ENCODE measurements at places on chromosomes 1 and 21. TPM values are rescaled to one million over a fixed set of nuclear protein-coding genes. Genes with fewer than 3 reads are reported as not detected.

The INSRR gene
- not detected for polyA plus RNA-seq

The FLVCR1 gene
- polyA plus RNA-seq: 0.88 TPM

The TAL1 gene
- not detected for polyA plus RNA-seq

The LCE3E gene
- polyA plus RNA-seq: not detected

The ACTL8 gene
- polyA plus RNA-seq: 0.07 TPM

The RHBDL2 gene
- 0.07 TPM for polyA plus RNA-seq

DNA sequence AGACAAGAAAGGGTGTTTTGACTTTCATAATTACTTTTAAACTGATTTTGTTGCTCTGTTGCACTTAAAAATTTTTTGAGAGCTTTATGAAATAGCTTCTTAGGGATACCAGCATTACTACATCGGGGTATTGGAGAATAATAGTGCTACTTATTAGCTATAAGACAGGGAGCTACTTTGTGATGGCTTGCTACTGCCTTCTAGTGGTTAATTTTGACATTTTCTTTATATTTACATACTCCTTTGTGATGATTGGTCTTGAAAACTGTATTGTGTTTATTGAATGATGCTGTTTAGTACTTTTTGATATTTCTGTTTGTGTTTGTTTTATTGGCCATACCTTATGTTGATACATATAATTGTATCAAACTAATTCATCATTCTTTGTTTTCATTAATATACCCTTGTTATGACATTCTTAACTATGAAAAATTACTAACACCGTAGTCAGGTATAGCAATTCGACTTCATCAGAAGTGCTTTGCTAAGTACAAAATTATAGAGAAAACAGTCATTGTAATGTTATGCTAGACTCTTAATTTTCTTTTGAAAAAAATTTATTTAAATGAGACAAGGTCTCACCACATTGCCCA is 85.5 kb downstream of the CLIC4 start:
- DNase-seq: peak; percentile 20

DNA sequence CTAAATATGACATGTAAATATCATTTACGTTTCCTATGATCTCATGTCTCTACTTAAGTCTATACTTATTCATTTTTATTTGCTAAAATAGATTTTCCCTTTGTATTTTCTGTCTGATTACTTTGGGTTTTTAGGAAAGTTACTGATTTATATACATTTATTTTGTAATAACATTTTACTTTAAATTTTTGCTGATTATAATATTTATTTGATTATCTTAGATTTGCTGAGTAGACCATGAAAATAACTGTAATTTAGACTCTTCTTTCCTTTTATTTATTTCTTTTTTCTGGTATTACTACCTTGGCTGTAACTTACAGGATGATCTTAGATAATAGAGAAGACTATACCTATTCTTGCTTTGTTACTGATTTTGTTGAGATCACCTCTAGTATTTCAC is 159.9 kb upstream of the POGK start:
- no peak for DNase-seq

DNA sequence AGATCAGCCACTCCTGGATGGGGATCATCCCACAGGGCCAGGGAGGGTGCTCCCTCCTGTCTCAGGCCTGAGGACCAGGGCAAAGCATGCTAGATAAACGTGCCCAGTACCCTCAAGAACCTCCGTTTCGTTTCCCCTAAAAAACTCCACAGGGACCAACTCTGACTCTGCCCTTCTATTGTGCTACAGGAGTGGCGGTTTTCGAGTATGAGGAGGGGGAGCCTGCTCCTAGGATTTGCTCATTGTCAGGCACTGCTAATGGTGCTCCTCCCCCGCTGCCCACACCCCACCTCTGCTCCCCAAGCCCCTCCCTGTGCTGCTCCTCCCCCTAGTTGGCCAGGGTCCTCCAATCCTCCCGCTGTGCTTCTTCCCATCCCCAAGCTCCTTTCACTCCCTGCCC is 32.0 kb downstream of the PGBD5 start:
- DNase-seq: no peak

DNA sequence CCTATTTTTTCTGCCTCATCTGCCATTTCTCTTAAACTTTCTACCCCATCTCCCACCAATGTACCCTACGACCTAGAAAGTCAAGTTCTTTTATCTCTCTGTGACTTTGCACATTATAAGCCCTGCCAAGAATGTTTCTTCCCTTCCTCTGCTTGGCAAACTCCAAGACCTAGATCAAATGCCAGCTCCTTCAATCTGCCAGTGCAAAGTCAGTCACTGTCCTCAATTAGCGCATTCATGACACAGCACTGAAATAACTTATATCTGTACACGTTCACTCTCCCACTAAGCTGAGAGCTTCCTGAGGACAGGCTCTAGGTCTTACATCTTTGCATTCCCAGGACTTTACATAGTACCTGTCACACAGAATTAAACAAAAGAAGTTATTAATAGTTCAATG is 21.4 kb upstream of the LSM10 start:
- no peak for DNase-seq

- DNase-seq: no peak
Observed at GRCh38 chr1:6491480-6491962, at the start of gene PLEKHG5. TSS of gene PLEKHG5 (minus strand) at chr1:6491667. CDS start at chr1:6477571, 14,096 bp downstream.

DNA sequence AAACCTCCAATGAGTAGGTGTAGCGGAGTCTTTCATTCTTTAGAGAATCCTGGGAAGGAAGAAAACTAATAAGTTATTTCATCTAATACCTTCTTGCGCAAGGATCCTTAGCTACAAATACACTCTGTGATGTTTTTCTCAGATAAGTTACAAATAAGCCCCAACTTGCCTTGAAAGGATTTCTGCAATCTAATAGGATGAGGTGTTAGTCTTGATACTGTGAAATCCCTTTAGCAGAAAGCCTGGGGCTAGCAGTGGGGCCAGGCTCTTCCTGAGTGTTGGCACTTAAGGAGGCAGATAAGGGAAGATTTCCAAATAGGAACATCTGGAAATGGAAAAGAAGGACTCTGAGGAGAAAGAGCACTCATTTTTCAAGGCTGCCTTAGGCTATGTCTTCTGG is 168.0 kb upstream of the DAB1 start:
- peak; percentile 22 for DNase-seq

GRCh38 chr1:99326215-99326949 is 62.1 kb downstream of the PLPPR4 start:
- no peak for DNase-seq

- DNase-seq: no peak
Observed at GRCh38 chr21:25904044-25904695, 169.4 kb downstream of the GABPA start.

GRCh38 chr1:244173240-244173639 is 122.2 kb downstream of the ZBTB18 start:
- no peak for DNase-seq

GRCh38 chr1:226723657-226724532 is 15.2 kb downstream of the ITPKB start:
- DNase-seq: no peak

DNA sequence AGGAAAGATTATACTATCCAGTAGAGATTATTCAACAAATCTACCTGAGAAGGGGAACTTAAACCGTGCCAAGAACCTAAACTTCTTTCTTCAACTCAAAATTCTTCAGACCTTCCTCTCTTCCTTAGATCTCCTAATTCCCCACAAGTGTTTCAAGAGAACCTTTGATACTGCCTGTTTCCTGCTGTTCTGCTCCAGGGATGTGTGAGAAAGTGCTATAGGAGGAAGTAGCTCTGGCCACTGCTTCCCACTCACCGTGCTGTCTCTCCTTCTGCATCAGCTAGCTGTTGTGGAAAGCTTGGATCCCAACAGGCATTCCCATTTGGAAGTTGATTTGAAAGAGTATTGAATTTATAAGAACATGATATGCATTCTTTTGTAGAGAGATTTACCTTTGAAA is 4.5 kb upstream of the NOS1AP start:
- no peak for DNase-seq

DNA sequence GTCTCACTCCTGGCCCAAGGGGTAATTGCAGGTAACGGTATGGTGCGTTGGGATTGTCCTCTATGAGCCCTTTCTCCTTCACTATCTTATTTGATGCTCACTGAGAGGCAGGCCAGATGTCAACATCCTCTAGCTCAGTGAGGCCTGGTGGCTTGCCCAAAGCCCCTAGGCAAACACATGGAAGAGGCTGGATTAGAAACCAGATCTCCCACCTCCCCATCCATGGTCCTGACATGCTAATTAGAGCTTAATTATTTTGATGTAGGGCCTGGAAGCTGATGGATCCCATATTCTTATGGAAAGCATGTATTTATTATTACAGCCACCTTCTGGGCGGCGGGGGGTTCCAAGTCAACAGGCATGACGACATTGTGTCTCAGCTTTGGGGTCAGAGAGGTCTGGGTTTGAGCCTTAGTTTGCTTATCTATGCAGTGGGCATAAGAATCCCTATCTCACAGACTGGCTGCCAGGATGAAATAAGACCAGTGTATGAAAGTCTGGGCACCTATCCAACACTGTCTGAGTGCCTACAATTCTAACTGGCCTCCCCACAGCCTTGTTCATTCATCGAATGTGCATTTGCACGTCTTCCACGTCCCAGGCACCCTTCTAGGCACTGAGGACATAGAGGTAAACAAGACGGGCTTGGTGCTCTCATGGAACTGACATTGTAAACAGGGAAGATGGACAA is 6.2 kb downstream of the SMPDL3B start:
- no peak for DNase-seq

DNA sequence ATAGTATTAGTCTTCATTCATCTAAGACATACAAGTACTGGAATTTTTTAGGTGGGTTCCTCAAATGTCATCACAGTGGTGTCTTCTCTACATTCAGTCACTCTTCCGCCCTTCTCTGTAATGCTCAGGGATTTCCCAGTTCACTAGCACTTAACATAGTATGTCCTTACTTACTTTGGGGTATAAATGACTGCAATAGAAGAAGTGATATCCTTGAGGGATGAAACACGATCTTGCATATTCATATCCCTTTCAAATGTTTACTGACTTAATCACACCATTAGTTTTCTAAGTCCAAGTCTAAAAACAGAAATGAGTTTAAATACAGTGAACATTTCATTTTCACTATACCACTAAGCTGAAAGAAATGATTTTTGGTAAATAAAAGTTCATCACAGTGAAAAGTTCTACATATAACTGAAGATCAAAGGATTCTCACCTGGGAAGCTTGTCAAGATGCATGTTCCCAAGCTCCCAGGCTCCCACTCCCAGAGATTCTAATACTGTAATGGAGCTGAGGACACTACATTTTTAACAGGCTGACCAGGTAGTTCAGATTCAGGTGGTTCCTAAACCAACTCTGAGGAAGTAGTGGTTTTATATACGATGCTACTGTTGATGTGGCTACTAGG is 29.7 kb downstream of the MRPL39 start:
- no peak for DNase-seq

DNA sequence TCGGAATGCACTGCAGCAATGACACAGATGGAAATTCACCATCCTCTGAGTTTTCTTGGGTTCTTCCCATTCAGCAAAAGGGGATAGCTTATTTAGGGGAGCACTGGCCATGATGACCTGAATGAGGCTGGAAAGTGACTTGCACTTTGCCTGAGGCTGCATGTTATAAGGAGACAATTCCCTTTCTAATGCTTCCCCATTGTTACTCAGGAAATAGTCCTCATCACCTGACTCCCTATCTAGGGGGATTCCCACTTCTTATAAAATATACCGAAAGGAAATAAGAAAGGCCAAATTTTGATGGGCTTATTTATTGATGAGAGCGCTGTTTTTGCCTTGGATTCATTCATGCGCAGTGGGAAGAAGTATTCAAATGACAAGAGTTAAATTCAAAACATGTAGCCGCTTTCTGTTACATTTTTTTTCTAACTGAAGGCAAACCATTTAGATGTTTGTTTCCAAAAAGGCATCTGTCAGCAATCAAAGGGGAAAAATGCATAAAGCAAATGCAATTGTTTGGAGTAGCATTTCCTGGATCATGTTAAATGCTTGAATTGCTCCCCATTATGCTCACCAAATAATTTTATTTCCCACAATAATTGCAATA is 220.3 kb upstream of the NFIA start:
- no peak for DNase-seq

Measured in BJ (cell line).